H7 (cell line): ENCODE measurements at places on chromosomes 2 and 18. TPM values are rescaled to one million over a fixed set of nuclear protein-coding genes. Genes with fewer than 3 reads are reported as not detected.

The RND3 gene
- total RNA-seq, result 53.3 and 76.6 TPM in 2 replicates

GRCh38 chr2:205408696-205409095 is 273.6 kb upstream of the NRP2 start:
- no peak for DNase-seq

DNA sequence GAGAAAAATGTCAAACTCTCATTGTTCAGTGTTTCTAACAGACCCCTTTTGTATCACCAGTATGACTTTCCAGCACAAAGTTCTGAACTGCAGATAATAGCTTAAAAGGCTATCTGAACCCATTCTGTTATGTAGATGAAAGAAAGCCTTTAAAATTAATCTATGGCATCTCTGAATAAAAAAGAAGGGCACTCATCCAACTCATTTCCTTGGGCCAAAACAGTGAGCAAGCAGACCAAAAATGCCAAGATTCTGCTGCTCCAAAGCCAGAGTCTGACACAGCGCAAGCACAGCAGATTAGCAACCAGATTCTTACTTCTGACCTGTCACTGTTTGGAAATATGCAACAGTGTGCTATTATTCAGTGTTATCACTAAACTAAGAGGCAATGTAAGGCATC is 22.6 kb upstream of the ITGA6 start:
- DNase-seq, result no peak

GRCh38 chr2:197081294-197081693 is 154.8 kb upstream of the PGAP1 start:
- DNase-seq, result no peak

DNA sequence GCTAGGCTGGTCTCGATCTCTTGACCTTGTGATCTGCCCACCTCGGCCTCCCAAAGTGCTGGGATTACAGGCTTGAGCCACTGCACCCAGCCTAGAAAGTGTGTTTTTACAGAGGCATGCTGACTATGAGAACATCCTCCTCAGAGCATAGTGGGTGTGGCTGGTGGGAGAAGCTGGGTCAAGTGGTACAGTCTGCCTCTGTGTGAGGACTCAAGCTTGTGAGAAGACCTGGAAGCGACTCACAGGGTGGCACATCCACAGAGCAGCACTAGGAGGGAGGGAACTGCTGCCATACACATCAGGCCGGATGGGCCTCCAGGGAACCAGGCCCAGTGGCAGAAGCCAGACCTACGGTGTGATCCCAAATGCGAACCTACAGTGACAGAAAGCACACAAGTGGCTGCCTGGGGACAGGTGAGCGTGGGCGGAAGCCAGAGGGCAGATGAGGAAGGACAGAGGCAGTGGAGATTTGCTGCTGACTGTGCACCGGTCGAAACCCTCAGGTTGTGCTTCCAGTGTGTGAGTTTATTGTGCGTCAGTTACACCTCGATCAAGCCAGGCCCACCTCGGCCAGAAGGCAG is 8.9 kb downstream of the ARHGEF4 start:
- no peak for DNase-seq

DNA sequence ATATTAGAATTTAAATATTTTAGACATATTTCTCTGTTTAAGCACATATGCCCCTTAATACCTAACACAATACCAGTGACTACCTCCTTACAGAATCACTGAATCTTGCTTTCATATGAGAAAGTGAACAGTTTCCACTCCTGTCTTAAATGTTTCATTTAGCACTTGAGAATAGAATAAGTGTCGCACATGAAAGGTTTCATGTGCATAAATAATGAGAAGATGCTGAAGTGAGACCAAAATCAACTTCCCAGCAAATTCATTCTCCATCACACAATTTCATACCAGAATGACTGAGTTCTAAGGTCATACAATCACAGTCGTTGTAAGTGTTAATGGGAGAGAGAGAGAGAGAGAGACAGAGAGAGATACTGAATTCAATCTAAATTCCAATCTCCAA is 51.2 kb downstream of the ATIC start:
- no peak for DNase-seq

DNA sequence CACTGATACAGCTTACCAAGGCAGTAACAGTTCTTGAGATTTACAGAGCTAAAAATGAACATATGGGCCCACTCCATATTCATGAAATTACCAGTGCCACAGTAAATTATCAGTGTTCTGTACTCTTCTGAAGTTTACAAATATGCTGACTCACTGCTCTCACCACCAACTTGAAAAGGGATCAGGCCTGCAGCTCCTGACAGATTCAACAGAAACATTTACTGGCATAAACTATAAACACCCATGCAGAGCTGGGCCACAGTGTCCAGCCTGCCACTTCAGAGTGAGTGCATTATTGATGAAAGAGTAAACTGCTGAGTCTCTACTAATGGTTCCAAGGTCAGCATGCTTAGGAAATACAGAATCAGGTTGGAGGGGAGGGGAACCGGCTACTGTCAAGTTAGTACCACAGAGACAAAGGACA is 83.1 kb downstream of the FARSB start:
- DNase-seq, result no peak

The ATOH8 gene
- 0.33 and 1.1 TPM in 2 replicates for total RNA-seq

DNA sequence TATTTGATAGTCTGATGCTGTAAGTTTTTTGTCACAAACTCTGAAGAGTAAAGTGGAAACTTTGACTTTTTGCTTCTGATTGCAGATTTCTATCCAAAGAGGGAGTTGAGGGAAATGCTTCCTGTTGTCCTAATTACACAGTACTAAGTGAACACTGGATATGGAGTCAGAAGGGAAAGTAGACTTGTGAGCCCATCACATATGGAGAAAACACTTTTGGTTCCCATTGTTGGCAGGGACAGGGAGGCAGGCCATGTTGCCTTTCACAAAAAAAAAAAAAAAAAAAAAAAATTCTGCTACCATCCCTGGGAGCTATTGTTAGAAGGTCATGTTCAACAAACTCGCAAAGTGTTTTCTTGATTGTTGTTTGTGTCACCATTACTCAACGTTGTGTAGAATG is 144.3 kb downstream of the RPIA start:
- no peak for DNase-seq

The ALPI gene
- total RNA-seq, result 0.10 TPM in 1 of 2 replicates, not detected in the other

- peak; percentile 70 for DNase-seq
These were observed 86.0 kb downstream of the MAPRE2 start for GRCh38 chr18:35127201-35127600.

GRCh38 chr2:131156452-131157149 is 51.5 kb downstream of the PLEKHB2 start:
- DNase-seq, result peak; percentile 72

DNA sequence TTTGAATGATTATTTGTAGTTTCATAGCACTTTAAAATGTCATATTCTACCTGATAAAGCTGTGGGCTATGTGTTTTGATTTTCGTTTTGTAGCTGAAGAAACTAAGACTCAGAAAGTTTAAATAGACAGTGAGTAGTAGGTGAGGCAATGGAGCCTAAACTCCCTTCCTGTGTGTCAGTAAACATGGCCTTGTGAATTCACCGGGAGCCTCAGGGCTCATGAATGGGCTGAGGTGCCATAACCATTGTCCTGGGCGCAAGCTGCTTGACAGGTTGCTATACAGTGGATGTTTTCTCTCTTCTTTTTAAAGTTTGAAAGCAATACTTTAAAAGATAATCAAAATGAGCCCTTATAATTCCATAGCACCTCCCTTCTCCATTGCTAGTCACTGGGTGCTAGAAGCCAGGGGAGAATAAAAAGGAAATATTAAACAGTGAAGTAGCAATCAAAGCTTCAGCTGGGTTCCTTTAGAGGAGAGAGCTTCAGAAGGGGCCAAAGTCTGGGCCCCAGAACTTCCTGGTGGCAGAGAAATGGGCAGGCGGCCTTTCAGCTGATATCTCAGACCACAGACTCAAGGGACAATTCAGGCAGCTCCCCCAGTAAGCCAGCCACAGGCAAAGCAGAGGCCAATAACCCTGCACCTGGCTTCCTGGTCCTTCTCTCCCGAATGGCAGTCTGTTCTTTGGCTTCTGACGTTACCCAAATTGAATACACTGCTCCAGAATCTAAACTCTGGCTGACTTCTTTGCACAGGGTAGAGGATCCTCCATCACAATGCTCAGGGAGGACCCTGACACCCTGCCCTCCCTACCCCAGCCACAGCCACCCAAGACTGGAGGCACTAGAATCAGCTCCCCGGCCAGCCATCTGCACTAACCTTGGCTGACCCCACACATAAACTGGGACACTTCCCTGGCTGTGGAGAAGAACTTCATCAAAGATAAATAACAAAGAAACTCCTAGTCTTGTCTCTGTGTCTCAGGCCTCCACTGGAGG is 51.8 kb upstream of the NPAS2 start:
- DNase-seq, result no peak

The CHST9 gene
- 2.7 and 3.8 TPM in 2 replicates for total RNA-seq

DNA sequence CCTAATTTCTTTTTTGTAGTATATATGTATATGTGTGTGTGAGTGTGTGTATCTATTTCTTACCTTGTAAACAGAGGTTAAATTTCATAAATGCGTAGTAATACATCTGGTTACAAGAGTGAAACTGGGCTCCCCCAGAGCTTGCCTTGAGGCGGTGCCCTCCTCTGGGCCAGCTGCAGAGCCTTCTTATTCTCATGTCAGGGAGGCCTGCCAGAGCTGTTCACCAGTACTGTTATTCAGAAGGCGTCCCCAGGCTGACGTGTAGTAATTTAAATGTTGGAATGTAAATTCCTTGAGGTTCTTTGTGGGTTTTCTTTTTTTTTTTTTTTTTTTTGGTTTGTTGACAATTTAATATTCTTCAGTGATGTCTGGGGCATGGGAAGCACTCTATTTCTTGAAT is 11.2 kb downstream of the COPS8 start:
- no peak for DNase-seq
